Body of pancreas (tissue), 4 donors: ENCODE measurements at places on chromosomes 12 and 14. TPM values are rescaled to one million over a fixed set of nuclear protein-coding genes. Genes with fewer than 3 reads are reported as not detected.

The BDKRB2 gene
- 9.6 TPM for total RNA-seq

The KCNC2 gene
- 0.26 TPM for total RNA-seq

The GALNT8 gene
- total RNA-seq, result 0.52 TPM

The GDF11 gene
- 0.78 TPM for total RNA-seq

The RPL10L gene
- total RNA-seq, result not detected

The GDF3 gene
- not detected for total RNA-seq

The CIDEB gene
- total RNA-seq, result 19.1 TPM

The SDR9C7 gene
- not detected for total RNA-seq

The USP44 gene
- total RNA-seq, result 21.1 TPM

The IFI27 gene
- 38.6 TPM for total RNA-seq

The RAD9B gene
- total RNA-seq, result not detected

The TSPAN9 gene
- 18.5 TPM for total RNA-seq

The MGST1 gene
- total RNA-seq, result 120 TPM

The LRFN5 gene
- total RNA-seq, result 0.52 TPM

The NPFF gene
- not detected for total RNA-seq

The SIX4 gene
- total RNA-seq, result 4.0 TPM

The ADAMTS20 gene
- not detected for total RNA-seq

The APOF gene
- not detected for total RNA-seq

The FAM186B gene
- total RNA-seq, result not detected

The AICDA gene
- total RNA-seq, result not detected
